ENCODE measurements at places on chromosomes 16 and 17.
A peak's percentile ranks its signal among the peaks of the same experiment; 100 is the strongest.

DNA sequence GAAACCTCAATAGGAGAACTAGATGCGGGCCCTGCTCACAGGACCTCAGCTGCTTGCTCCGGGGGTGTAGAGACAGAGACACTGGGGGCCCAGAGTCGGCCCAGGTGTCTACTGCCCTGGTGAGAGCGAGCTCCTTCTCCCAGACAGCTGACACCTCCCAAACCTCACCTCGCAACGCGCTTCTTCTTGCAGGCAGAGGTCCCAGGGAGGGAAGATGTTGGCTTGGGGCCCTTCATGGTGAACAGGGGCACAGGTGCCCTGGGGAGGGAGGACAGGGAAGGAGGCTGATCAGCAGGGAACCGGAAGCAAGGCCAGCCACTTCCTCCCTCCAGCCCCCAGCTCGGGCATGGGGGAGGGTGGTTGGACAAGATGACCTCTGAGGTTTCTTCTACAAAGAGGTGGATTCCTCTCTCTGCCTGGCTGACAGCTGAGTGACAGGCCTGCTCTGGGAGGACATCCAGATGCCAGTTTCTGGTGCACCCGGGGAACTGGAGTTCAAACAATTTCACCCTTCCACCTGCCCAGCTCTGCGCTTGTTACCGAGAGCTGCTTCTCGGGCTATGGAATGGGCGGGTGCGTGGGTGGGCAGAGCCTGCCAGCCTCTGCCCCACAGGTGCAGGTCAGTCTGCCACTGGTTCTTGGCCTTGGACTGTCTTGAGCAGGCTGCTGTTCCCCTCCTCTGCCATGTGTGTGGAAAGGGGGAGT is 11.7 kb upstream of the GFAP start:
- DNase-seq, result no peak

GRCh38 chr17:74584292-74585060 is 7.6 kb downstream of the CD300LD start:
- DNase-seq, result no peak

DNA sequence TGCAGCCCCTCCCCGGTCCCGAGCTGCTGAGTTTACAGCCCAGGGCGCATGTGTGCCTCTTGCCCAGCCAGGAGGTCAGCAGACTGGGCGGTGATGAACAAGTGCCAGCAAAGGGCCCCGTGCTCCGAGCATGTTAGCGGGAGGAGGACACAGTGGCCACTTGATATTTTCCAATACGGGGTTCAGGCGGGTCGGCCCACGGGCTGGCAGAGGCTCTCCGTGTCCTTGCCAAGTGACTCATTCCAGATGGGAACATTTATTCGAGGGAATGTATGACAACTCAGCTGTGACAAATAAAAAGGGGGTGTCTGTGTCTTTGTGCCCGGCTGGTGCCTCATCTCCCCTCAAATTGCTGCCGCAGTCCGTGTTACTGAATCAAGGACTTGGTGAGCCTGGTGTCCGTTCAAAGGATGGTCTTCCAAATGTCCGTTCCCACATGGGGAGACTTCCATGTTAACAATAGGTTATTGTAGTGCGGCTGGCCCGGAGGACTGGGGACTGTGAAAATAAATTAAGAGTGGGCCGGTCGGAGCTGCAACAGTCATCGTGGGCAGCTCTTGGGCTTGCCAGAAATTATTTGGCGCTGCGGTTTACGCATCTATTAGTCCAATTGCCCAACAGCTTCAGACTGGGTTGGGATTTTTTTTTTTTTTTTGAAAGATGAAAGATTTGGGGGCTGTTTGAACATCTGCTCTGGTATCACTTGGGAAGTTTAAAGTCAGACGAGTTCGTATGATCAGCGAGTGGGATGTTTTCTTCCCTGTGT is 174.0 kb upstream of the CIBAR2 start:
- DNase-seq, result no peak

DNA sequence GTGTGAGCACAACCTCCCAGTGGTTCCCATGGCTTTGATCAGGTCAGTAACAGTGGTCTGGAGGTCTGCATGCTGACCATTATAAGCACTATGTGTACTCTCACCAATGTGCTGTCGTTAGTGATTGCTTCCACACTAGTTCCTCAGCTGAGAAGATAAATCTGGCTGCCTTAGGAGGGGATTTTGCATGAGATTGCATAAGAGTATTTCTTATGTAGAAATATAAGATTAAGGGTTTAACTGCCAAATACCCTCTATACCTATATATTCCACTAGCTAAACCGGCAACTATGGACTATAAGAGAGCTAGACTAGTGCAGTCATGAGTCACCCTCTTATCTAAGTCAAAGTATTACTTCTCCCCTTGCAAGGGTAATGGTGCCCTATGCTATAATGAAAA is 580.2 kb downstream of the CDH11 start:
- no peak for DNase-seq

DNA sequence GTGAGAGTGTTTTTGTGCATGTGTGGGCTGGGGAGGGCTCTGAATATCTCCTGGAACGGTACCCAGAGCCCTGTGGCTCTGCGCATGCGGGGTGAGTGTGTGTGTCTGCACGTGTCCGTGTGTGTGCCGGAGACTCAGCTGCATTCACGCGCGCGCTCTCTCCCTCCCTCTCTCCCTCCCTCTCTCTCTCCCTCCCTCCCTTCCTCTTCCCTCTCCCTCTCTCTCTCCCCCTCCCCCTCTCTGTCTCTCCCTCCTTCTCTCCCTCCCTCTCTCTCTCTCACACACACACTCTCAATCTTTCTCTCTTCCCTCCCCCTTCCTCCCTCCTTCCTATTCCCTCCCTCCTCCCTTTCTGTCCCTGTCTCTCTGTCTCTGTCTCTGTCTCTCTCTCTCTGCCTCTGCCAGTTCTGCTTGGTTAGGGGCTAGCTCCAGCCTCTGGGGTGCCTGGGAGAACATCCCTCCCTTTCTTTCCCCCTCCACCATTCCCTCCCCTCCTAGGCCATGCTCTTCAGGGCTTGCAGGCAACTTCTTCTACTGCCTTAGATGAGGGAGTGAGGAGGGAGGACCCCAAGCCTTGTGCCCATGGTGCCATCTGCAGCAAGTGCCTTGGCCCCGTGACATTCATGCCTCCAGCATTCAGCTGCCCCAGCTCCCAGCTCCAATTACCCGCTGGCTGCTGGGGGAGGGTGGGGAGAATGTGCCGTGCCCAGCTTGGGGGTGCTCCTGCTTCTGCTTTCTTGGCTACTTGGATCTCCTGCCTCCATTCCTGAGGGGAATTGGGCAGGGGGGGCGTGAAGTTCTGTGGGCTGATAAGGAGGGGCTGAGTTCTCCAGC is 6.4 kb downstream of the THRA start:
- DNase-seq, result peak; percentile 70

DNA sequence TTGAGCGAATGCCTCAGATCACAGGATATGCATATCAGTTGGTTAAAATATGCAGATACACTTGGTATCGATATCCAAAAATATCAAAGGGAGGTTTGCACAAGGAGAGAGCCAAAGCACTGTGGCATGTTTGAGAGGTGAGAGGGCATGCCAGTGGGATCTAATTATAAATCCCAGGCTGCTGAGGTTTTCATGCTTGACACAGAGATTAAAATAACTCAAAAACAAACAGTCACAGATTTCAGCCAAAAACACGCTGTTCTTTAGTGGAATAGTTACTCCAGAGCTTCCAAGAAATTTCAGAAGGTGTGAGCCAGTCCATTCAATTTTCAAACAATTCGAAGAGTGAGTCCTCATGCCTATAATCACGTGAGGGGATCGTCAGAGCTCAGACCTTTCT is 477.9 kb downstream of the SOX9 start:
- DNase-seq, result no peak

DNA sequence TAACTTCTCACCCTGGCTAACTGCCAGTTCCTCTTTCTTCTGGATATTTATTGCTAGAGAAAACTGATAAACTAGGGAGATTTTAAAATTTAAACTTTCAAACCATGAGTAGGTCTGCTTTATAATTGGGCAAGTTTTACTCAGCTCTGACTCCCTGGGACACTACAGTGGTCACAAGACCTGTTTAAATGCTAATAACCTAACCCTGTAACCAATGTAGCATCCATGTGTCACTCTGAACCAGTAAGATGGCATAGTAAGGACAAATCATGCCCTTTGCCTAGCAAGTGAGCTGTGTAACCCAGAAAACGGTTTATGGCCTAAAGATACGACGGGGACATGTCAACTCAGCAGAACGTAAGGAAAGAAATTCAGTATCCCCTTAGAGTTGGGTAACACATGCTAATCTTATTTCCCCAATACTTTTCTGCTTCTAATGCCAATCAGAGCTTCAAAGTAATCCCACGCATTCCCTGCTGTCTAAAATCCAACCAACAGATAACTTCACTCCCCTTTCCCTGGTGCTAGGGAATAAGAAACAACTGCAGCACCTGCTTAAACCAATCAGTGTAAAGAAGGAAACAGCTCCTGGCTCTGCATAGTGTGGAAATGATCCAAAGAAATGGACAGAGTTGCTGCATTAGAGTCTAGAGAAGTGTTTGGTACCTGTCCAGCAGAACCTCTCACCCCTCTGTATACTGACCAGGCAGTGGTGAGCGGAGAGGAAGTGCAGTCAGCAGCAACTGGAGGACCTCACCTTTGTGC is 85.7 kb downstream of the NCOR1 start:
- no peak for DNase-seq
